ENCODE measurements at places on chromosomes 6 and 20.

- DNase-seq, result no peak
Observed at GRCh38 chr6:158648682-158649131, 1.1 kb upstream of the SYTL3 start.

GRCh38 chr6:61193771-61194170, 1092.3 kb downstream of the KHDRBS2 start:
- no peak for DNase-seq

- no peak for DNase-seq
Observed at GRCh38 chr20:63618291-63618980, 8.5 kb downstream of the GMEB2 start.

GRCh38 chr6:30614044-30614842, 2.8 kb downstream of the PPP1R10 start:
- DNase-seq, result no peak

GRCh38 chr20:63977739-63978276, 1.6 kb downstream of the SAMD10 start:
- peak; percentile 56 for DNase-seq
